ENCODE measurements at places on chromosomes 1 and 21.

DNA sequence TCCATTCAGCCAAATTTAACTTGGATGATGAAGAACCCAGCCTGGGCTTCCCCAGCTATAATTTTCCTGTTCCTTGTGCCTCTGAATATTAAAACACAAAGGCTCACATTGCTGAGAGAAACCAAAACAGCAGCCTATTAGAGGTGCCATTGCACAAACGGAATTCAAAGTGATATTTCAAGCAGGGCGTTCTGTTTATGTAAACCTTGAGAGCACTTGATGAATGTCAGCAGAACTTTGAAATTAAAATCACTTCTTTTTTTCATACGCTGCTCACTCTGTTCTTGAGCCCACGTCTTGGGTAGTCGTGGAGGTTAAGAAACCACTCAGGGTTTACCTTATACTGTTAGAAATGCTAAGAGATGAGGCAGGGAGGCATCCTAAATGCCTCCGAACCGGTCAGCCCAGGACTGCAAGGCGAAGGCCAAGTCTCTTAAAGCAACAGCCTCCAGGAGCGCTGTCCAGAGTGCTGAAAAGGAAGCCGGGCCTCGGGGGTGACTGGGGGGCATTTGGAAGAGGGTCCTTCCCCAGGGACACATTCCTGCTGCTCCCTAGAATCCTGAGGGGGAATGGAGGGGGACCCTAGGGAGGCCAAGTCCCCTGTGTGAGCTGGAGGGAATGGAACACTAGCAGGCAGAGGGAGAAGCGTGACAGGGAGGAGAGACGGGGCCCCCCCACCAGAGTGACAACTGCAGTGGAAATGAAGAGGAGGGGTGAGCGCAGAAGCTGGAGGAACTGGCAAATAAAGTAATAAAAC lies 154.8 kb upstream of the VAMP3 start:
- no peak for DNase-seq

DNA sequence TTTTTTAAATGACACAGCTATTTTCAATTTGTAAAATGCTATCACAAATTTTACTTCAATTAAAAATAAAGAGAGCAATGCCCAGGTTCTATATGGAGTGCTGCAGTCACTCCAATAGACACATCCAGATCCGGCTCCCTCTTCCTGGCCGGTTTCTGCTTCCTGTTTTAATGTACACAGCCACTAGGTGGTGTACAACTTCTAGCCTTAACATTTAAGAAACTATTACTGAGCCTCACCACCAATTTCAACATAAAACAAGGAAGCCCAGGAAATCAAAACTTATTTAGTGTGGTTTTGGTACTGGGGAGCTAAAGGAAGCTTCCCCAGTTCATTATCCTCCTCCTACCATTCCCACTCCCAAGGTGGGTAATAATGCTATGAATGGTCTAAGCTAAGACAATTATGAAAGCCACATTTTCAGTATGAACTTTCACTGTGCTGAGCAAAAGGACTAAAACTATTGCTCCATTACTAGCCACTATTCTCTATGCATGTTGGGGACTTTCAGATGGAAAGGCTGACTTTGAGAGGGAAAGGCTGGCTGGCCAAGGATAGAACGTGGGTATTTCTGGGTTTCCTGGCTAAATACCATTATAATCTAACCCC lies 25.5 kb upstream of the MTMR11 start:
- DNase-seq = peak; percentile 17

DNA sequence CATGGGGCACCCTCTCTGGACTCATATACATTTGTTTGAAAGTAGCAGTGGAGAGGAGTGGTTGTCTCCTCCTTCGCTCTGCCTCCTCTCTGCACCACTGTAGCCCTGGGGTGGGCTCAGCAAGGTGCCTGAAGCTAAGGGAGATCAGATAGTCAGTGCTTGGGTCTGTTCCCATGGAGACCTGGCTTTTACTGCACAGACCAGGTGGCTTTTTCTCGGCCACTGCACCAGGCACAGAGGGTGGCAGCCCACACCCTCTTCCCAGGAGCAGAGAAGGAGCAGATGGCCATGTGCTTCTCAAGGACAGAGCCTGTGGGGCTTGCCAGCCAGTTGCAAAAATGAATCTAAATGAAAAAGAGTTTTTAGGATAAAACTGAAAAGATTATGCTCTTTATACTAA lies 123.4 kb upstream of the KCNK1 start:
- no peak for DNase-seq

- no peak for DNase-seq
Measured at GRCh38 chr1:201001962-201002361, 21.6 kb downstream of the KIF21B start.

- DNase-seq = no peak
Measured at GRCh38 chr1:247824023-247824422, at the start of gene OR14A16. TSS of gene OR14A16 (minus strand) at chr1:247824119. CDS start at chr1:247815729, 8,390 bp downstream.

GRCh38 chr1:15068997-15069396 lies 84.5 kb upstream of the TMEM51 start:
- DNase-seq = no peak

GRCh38 chr1:215477632-215478031 lies 89.5 kb upstream of the KCTD3 start:
- no peak for DNase-seq

GRCh38 chr1:16903054-16903453 lies 7.3 kb downstream of the RNU1-2 start:
- no peak for DNase-seq

GRCh38 chr1:177645491-177646190 lies 324.2 kb downstream of the SEC16B start:
- DNase-seq = no peak

Data from T1000 (cell line).